ENCODE measurements at places on chromosomes 12 and 14. TPM values are rescaled to one million over a fixed set of nuclear protein-coding genes. Genes with fewer than 3 reads are reported as not detected.

DCN gene
- 843 TPM for total RNA-seq

DNA sequence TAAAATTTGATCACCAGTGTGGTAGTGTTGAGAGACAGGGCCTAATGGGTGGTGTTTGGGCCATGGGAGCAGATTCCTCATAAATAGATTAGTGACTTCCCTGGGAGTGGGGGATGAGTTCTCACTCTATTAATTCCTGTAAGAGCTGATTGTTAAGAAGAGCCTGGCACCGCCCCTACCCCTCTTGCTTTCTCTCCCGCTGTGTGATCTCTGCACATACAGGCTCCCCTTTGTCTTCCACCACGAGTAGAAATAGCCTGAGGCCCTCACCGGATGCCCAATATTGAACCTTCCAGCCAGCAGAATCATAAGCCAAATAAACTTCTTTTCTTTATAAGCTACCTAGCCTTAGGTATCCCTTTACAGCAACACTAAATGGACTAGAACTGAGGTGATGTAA is 31.9 kb upstream of the CAND1 start:
- DNase-seq, result no peak
- H3K27ac ChIP-seq, result no peak overlapping the region
- H3K27me3 ChIP-seq, result no peaks in the 10 kb centered on the region
- no peak overlapping the region for H3K4me3 ChIP-seq
- no peaks in the 10 kb centered on the region for H3K36me3 ChIP-seq

GRCh38 chr12:74586251-74586650 is 48.6 kb downstream of the ATXN7L3B start:
- no peaks in the 10 kb centered on the region for H3K4me1 ChIP-seq
- no peak overlapping the region for H3K27ac ChIP-seq
- no peaks in the 10 kb centered on the region for H3K36me3 ChIP-seq
- no peaks in the 10 kb centered on the region for H3K27me3 ChIP-seq
- DNase-seq, result no peak
- H3K4me3 ChIP-seq, result no peak overlapping the region

GPR132 gene
- 7.2 TPM for total RNA-seq

DNA sequence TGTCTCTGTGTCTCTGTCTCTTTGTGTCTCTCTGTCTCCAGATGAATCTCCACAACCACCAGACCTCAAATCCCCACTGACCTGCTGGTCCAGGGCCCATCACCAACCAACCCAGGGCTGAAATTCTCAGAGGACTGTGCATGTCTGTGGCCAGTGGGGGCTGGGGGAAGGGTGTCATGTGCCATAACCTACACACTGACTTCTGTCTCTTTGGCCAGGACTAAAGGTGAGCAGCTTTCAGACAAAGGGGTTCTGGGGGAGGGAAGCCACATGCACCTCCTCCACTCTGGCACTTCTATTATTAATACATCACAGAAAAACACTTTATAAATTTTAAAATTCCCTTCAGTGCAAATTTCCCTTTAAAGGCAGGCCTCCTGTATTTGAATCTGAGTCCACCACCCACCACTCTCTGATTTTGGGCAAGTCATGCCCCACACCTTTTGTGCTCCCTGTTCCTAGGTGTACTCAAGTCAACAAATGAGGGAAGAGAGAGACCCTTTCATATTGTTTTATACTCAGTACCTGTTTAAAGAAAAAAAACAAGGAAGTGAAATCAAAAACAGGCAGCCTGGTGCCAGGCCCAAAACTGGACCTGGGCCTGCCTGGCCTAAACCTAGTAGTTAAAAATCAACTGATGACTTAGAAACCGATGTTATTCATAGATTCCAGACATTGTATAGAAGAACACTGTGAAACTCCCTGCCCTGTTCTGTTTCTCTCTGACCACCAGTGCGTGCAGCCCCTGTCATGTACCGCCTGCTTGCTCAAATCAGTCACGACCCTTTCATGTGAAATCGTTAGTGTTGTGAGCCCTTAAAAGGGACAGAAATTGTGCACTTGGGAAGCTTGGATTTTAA is 80.2 kb downstream of the TUNAR start:
- no peaks in the 10 kb centered on the region for H3K27me3 ChIP-seq
- no peak for DNase-seq
- no peaks in the 10 kb centered on the region for H3K36me3 ChIP-seq
- no peaks in the 10 kb centered on the region for H3K4me1 ChIP-seq
- no peak overlapping the region for H3K27ac ChIP-seq

DNA sequence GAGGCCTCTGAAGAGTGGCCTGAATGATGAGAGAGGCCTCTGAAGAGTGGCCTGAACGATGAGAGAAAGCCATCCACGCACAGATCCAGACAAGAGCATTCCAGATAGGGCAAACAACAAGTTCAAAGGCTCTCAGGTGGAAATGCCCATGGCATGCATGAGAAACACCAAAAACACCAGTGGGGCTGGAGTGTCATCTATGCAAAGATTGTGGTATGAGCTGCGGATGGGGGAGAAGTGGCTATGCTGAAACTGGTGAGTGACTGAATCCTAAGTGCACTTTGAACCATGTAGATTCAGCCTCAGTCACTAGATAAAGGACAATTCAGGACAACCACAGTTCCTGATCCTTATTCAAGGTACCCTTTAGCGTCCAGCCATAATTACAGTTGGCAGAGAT is 79.4 kb upstream of the GZMB start:
- H3K36me3 ChIP-seq, result no peaks in the 10 kb centered on the region
- H3K27me3 ChIP-seq, result no peaks in the 10 kb centered on the region
- H3K27ac ChIP-seq, result no peak overlapping the region
- no peak overlapping the region for H3K4me3 ChIP-seq
- no peaks in the 10 kb centered on the region for H3K4me1 ChIP-seq
- no peak for DNase-seq

RIPK3 gene
- 27.9 TPM for total RNA-seq

MMP17 gene
- total RNA-seq, result 2.5 TPM

GRCh38 chr14:29587761-29588470 is 339.7 kb downstream of the PRKD1 start:
- no peaks in the 10 kb centered on the region for H3K36me3 ChIP-seq
- DNase-seq, result no peak
- no peaks in the 10 kb centered on the region for H3K27me3 ChIP-seq
- no peak overlapping the region for H3K4me3 ChIP-seq
- H3K27ac ChIP-seq, result peak overlapping the region; percentile 20

GRCh38 chr12:40829738-40830144 is 137.5 kb downstream of the CNTN1 start:
- DNase-seq, result no peak
- no peak overlapping the region for H3K4me3 ChIP-seq
- H3K27ac ChIP-seq, result no peak overlapping the region
- H3K27me3 ChIP-seq, result no peaks in the 10 kb centered on the region

STXBP6 gene
- 29.4 TPM for total RNA-seq

GLT1D1 gene
- total RNA-seq, result 5.3 TPM

NTN4 gene
- total RNA-seq, result 140 TPM

DNA sequence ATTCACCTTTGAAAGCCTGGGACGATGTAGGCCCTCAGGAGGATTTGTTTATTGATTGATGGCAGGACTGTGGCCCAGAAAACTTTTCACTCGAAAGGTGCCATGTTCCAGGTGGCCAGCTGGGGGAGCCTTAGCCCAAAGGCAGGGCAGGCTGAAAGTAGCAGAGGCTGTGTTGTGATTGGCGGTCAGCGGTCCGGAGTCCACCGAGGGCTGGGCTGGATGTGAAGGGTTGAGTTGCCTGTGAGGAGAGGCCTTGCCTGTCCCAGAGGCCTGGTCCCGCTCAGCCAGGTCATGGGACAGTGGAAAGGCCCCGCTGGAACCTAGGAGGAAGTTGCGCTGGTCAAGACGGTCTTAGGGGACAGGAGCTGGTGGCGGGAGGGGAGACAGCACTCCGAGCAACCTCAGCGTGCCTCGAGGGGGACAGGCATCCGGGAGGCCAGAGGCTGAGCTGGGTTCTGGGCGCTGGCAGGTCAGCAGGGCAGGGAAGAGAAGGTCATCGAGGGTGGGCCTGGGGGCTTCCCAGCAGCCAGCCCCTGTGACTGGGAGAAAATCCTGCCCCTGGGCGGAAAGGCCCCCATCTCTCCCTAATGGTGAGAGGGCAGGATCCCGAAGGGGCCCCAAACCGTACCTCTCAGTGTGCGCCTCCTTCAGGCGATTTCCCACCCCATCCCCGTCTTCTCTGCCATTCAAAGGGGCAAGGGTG is 26.3 kb downstream of the CMA1 start:
- DNase-seq, result peak; percentile 59
- no peaks in the 10 kb centered on the region for H3K27me3 ChIP-seq
- H3K4me3 ChIP-seq, result no peak overlapping the region
- H3K27ac ChIP-seq, result no peak overlapping the region
- H3K4me1 ChIP-seq, result no peaks in the 10 kb centered on the region

DNA sequence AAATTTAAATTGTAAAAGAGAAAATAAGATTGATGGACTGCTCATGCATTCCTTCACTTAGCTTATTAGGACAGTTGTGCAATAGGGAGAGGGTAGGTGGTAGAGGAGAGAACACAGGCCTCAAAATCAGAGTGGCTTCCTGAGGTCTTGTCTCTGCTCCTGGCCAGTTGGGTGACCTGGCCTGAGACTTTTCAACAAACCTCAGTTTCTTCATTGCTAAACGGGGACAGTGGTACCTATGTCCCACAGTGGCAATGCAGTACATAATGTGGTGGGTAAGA is 2.6 kb downstream of the MAP3K12 start:
- H3K27ac ChIP-seq, result peak overlapping the region; percentile 37
- H3K36me3 ChIP-seq, result no peaks in the 10 kb centered on the region
- no peak for DNase-seq
- H3K27me3 ChIP-seq, result no peaks in the 10 kb centered on the region

DNA sequence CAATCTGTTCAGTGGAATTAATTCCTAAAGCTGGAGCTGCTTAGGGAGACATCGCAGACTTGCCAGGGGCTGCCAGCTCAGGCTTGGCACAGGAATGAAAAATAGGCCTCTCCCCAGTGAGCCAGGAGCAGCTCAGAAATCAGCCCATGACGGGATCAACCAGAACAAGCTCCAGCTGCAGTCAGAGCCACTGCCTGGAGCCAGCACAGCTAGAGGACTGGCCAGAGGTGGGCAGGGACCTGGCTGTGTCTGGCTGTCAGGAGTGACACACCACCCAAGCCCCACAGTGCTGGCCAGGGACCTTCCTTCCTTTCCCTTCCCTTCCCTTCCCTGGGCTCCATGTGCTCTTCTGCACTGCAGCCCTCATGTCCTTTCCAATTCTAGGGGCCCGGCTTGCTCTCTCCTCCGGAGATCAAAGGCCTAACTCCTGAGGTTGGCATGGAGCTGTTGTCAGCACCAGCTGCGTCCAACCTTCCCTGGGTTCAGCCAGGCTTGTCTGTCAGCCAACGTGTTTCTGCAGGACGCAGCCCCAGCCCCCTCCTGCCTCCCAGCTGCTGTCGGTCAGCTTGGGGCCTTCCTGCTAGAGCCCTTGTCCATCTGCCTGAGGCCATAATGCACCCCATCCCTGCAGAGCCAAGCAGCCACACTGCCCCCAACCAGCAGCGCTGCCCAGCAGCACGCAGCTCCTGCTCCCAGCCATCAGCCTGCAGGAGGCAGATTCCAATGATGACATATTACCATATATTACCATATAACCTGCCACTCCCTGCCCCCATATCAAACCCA is 149.3 kb downstream of the CALM1 start:
- peak; percentile 35 for DNase-seq
- H3K27me3 ChIP-seq, result no peaks in the 10 kb centered on the region
- H3K4me1 ChIP-seq, result no peaks in the 10 kb centered on the region
- H3K27ac ChIP-seq, result no peak overlapping the region
- no peak overlapping the region for H3K4me3 ChIP-seq

DNA sequence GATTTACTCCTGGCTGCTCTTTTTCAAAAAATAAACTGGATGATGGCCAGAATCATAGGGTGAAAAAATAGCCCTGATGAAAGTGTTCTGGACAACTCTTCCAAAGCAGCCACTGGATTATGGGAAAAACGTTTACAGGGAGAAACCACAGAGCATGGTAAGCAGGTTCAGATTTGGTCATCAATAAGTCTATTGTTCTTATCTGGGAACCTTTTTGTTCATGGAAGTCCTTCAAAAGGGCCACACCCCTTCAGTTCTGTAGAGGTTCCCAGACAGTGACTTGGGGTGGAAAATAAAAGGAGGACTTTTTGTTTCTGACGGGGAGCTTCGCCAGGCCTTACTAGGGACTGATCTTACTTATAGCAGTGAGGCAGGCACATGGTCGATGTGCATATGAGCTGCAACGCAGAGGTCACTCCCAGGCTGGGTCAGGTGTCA is 117.4 kb upstream of the SLC38A2 start:
- H3K4me3 ChIP-seq, result no peak overlapping the region
- no peaks in the 10 kb centered on the region for H3K27me3 ChIP-seq
- DNase-seq, result no peak

- no peak overlapping the region for H3K4me3 ChIP-seq
- H3K4me1 ChIP-seq, result no peaks in the 10 kb centered on the region
- no peak for DNase-seq
- no peaks in the 10 kb centered on the region for H3K36me3 ChIP-seq
These were observed 60.0 kb downstream of the BTG1 start for GRCh38 chr12:92085736-92086040.

- peaks cover 5% of the 10 kb centered on the region for H3K4me1 ChIP-seq
- no peak for DNase-seq
- H3K4me3 ChIP-seq, result no peak overlapping the region
- no peaks in the 10 kb centered on the region for H3K36me3 ChIP-seq
These were observed 65.1 kb upstream of the ST8SIA1 start for GRCh38 chr12:22399464-22400180.

CRIP1 gene
- 237 TPM for total RNA-seq

DNA sequence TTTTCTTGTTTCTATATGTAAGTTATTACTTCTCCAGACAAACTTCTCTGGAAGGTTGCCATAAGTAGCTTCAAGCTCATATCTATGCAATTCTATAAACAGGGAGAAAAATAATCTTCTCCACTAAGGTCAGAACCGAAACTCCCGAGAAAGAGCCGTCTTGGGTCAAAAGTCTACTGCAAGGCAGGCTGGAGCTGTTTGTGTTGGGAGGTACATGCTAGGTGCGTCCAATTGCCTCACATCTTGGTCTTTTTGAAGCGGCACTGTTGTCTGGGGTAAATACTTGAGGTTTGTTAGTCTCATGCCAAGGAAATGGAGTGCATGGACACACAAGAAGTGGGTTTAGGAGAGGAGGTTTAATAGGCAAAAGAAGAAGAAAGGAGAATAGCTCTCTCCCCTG is 674.7 kb upstream of the TMEM132C start:
- no peaks in the 10 kb centered on the region for H3K4me1 ChIP-seq
- H3K27ac ChIP-seq, result no peak overlapping the region
- no peak for DNase-seq

DNA sequence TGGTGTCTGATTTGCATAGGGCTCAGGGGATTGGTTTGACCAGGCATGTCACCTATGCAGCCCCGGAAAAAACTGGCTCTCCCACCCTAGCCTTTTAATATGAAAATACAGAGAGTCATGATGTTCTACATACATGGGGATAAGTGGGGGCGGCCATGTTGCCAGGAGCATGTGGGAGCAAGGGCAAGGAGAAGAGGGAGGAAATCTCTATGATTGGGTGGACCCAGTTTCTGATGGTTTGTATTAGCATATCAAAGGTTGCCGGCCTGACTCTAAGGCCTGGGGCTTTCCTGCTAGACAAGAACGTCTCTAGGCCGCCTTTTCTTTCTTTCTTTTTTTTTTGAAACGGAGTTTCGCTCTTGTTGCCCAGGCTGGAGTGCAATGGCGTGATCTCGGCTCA is 123.4 kb upstream of the CPSF6 start:
- H3K27ac ChIP-seq, result no peak overlapping the region
- H3K36me3 ChIP-seq, result no peaks in the 10 kb centered on the region
- no peaks in the 10 kb centered on the region for H3K27me3 ChIP-seq
- H3K4me1 ChIP-seq, result peaks cover 26% of the 10 kb centered on the region

Data from lower lobe of right lung (tissue), 2 donors.